Thymus (tissue), 14 donors: ENCODE measurements at places on chromosomes 3 and 15.

- DNase-seq, result no peak
These were observed 24.9 kb downstream of the ALS2CL start for GRCh38 chr3:46668591-46668990.

DNA sequence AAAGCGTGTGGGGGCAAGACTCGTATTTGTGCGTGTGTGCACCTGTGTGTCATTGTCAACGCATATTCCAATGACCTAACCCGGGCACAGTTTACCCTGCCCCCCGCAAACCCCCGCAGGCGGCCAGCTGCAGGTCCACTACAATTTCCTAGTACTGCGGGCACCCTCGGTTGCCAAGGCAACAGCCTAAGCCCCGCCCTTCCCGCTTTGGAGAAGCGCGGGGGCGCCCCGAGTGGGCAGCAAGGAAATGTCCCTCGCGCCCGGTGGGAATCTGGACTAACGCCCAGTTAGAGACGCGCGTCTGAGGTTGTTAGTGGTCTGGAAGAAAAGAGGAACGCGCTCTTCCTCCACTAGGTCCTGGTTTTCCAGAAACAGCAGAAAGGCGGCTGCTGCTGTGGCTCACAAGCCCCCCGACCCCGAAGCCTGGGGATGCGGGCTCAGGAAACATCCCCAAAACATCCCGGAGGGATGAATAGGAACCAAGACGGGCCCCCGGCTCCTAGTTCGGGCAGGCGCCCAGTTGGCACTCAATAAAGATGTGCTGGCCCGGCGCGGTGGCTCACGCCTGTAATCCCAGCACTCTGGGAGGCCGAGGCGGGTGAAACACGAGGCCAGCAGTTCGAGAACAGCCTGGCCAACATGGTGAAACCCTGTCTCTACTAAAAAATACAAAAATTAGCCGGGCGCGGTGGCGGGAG is 1.1 kb downstream of the ABHD14A start:
- no peak for DNase-seq

DNA sequence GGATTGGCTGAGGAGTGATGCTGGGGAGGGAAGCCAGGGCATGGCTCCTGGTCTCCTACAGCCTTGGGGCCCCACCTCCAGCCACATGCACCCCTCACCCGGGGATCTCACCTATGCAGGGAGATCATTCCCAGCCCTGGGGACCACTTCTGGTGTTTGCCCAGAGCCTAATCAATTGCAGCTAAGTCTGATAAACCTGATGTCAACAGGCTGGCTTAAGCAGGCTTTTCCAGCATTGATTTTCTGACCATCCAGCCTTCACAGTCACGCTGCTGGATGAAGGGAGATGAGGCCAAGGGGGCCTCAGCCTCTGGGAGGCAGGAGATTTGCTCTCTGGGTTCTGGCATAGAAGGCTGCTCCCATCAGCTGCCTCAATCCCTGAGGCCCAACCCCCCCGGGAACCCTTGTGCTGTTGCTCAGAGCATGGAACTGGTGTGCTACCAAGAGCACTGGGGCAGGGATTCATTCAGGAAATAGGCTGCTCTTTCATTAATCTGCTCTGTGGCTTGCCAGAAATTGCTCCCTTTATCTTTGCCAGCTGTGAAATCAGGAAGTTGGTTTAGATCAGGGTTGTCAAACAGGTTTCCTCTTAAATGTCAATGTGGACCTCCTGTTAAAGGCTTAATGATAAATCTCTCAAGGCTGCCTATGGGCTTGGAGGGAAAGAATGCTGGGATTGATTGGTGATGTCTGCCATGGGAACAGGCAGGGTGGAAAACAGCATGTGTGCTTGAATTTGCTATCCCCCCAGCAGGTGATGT is 19.0 kb downstream of the FAM3D start:
- DNase-seq, result no peak

DNA sequence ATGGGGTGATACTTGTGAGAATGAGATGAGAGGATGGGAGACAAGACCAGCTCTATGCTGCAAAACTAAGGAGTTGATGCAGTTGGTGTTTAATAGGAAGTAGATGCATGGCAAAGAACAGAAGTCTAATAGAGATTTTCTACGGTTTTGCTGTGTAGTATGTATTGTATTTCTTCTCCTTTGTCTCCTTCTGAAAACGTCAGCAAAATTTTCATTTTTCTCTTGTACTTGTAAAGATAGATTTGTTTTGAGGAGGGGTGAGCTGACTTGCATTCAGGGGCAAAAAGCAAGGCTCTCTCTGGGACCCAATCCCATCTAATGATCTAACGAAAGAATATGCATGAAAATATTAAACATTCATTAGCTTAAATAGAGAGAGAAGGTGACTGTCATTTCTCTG is 94.6 kb upstream of the NANOGP8 start:
- no peak for DNase-seq

DNA sequence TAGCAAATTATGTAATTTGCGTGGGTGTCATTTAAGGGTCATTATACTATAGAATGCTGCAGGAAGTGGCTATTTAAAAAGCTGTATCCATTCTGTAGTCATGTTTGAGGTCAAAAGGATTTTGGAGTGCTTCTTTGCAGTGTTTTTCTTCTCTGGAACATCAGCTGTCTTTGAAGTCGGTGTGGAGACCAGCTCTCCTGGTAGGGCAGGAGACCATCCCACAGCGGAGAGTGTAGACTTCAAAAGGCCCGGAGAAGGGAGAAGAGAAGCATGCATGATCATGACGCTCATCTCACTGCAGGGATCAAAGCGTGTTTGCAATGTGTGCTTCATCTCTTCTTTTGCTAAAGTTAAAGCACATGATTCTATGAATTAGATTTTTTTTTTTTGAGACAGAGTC is 19.9 kb downstream of the PXK start:
- DNase-seq, result no peak

GRCh38 chr15:87213626-87214025 is 1042.9 kb downstream of the NTRK3 start:
- DNase-seq, result no peak
